ENCODE measurements at places on chromosomes 6 and 20. TPM values are rescaled to one million over a fixed set of nuclear protein-coding genes. Genes with fewer than 3 reads are reported as not detected.

Gene TMC2
- total RNA-seq: not detected

Gene SLC22A7
- not detected for total RNA-seq

Gene NKX2-4
- total RNA-seq: not detected

Gene BMP5
- total RNA-seq: not detected

Gene KIF13A
- total RNA-seq: 33.5 TPM

Gene RAET1G
- 8.3 TPM for total RNA-seq

Gene FAM83B
- 25.4 TPM for total RNA-seq

Gene SLC17A3
- total RNA-seq: not detected

Gene BTBD3
- 21.6 TPM for total RNA-seq

Gene RAMACL
- total RNA-seq: 5.3 TPM

Gene HELZ2
- total RNA-seq: 24.7 TPM

Gene PLCB1
- 8.2 TPM for total RNA-seq

Gene TCP11
- total RNA-seq: not detected

Gene PLA2G7
- not detected for total RNA-seq

Gene ZBP1
- not detected for total RNA-seq

Gene TRIM10
- not detected for total RNA-seq

Gene UBE2C
- total RNA-seq: 107 TPM

Gene ILRUN
- total RNA-seq: 50.8 TPM

Gene PRR18
- total RNA-seq: not detected

Gene C6orf141
- total RNA-seq: 29.9 TPM

Gene PDSS2
- 11.1 TPM for total RNA-seq
